Cardiac muscle cell (in vitro differentiated cells and primary cell): ENCODE measurements at places on chromosomes 1 and 21. TPM values are rescaled to one million over a fixed set of nuclear protein-coding genes. Genes with fewer than 3 reads are reported as not detected.

DNA sequence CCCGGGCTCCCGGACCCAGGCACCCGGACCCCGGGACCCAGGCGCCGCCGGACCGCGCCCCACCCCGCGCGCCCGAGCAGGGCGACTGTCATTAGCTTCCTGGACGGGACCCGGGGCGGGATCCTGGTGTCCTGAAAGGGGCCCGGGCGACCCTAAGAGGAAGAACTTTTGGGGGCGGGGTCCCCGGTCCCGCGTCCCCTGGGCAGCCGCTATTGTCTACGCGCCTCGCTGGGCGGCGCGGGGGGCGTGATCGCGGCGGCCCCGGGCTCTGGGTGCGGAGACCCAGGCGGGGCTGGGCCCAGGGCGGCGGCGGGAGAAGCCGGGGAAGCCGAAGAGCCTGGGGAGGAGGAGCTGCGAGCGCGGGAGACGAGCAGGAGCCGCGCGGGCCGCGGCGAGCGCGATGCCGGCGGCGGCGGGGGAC lies 465 bp downstream of the HUNK start:
- DNase-seq, result no peak

DNA sequence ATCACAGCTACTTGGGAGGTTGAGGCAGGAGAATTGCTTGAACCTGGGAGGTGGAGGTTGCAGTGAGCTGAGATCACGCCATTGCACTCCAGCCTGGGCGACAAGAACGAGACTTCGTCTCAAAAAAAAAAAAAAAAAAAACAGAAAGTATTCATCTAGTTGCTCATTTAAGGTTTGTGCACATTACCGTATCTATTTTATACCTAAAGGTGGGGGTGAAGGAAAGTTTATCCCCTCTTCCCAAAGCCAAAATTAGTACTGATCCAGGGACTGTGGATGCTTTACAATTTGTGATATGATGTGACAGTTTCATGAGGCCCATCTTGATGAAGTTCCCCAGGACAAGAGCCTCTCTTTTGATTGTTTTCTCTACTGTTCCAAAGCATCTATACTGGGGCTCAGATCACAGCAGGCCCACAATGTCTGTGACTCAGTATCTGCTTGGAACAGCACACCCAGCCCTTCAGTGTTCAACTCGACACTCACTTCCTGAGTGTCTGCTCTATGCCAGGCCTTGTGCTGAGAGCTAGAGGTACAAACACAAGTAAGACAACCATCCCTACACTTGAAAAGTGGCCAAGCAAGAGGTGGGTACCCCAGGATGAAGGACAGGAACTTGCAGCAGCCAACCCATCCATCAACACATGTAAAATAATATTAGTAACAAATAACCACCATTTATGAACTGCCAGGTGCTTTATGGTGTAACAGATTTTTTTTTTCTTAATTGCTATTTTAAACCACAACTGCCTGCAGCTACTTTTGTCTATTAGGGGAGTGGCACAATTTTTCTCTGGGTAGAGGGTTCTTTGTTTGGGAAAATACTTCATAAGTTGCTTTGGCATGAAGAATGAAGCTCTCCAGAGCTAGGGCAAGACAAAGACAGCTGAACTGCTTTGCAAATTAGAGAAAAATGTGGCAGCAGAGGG lies 29.0 kb upstream of the KHDRBS1 start:
- peak; percentile 40 for DNase-seq

GRCh38 chr1:40763742-40764532 lies 19.6 kb upstream of the KCNQ4 start:
- DNase-seq, result no peak

GRCh38 chr1:44511769-44512168 lies 106.7 kb downstream of the RNF220 start:
- DNase-seq, result no peak

DNA sequence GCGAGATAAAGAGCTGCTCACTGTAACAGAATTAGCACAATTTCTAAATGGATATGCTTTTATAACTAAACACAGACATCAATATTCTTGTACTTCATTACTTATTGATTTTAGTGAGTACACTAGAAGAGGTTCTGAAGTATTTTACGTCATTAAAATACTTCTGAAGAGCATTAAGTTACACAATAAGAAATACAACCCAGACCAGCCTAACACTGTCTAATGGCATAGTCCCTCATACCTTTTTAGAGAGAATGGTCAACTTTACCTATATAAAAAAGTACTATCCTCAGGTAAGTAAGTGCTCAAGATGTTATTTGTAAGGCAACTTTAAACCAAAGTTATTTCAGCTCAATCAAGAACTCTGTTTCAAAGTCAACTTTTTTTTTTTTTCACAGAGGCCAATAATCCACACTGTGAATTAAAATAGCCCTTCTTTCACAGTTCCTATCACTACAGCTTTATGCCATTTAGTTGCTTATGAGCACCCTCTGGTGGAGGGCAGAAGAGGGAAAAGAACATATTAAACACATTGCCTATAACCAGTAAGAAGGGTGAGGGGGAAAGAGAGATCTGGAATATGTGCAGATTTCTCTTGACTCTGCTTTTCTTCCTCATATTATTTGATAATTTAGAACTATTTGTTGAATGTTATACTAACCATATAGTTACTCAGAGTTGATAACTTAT lies 182.1 kb upstream of the DMRTA2 start:
- DNase-seq, result peak; percentile 64

- peak; percentile 48 for DNase-seq
Measured at GRCh38 chr1:212752252-212752933, 39.2 kb downstream of the NSL1 start.

- no peak for DNase-seq
Measured at GRCh38 chr1:156912861-156913808, 7.3 kb upstream of the LRRC71 start.

GRCh38 chr1:14784790-14785773 lies 186.6 kb downstream of the KAZN start:
- DNase-seq, result no peak

- no peak for DNase-seq
Measured at GRCh38 chr1:46171351-46171750, 3.5 kb upstream of the TSPAN1 start.

GRCh38 chr21:28253338-28253737 lies 739.3 kb downstream of the LTN1 start:
- DNase-seq, result peak; percentile 58

DNA sequence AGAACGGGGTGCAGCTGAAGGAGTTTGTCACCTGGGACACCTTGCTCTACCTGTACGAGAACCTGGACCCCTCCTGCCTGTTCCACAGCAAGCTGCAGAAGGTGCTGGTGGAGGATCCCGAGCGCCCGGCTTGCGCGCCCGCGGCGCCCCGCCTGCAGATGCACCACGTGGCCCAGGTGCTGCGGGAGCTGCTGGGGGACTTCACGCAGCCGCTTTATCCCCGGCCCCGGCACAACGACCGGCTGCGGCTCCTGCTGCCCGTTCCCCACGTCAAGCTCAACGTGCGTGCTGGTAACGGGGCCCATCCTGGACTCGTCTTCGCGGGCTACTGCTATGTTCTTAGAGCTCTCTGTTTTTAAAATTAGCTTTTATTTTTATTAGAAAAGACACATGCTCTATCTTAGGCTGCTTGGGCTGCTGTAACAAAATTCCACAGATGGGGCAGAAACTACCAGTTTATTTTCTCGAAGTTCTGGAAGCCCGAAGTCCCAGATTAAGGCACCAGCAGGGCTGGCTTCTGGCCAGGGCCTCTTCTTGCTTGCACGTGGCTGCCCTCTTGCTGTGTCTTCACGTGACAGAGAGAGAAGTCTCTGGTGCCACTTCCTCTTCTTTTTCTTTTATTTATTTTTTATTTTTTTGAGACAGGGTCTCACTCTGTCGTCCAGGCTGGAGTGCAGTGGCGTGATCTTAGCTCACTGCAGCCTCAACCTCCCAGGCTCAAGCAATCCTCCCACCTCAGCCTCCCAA lies 38.1 kb downstream of the TRPM2 start:
- DNase-seq, result no peak

- no peak for DNase-seq
Measured at GRCh38 chr1:76826072-76826845, 41.0 kb upstream of the ST6GALNAC5 start.

- no peak for DNase-seq
Measured at GRCh38 chr21:38014298-38014697, 98.0 kb upstream of the KCNJ6 start.

DNA sequence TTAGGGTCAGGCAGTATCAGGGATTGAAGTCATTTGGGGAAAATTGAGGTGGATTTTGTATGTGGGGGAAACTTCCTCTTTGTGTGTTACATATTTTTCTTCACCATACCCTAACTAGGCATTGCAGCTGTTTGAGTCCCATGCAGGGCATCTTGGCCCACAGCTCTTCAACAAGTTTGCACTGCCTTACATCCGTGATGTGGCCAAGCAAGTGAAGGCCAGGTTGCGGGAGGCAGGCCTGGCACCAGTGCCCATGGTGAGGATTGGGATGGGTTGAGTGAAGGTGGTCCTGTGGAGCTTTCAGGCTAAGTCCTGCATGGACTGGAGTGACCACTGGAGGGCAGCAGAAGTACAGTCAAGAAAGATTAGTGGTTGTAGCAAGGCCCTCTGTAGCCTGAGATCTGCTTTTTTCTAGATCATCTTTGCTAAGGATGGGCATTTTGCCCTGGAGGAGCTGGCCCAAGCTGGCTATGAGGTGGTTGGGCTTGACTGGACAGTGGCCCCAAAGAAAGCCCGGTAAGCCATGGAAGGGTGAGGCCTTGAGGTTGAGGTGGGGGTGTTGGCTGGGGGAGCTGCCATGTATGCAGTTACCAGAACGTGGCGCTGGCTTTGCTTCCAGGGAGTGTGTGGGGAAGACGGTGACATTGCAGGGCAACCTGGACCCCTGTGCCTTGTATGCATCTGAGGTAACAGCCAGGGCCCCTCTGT lies 2.4 kb downstream of the UROD start:
- DNase-seq, result peak; percentile 79

DNA sequence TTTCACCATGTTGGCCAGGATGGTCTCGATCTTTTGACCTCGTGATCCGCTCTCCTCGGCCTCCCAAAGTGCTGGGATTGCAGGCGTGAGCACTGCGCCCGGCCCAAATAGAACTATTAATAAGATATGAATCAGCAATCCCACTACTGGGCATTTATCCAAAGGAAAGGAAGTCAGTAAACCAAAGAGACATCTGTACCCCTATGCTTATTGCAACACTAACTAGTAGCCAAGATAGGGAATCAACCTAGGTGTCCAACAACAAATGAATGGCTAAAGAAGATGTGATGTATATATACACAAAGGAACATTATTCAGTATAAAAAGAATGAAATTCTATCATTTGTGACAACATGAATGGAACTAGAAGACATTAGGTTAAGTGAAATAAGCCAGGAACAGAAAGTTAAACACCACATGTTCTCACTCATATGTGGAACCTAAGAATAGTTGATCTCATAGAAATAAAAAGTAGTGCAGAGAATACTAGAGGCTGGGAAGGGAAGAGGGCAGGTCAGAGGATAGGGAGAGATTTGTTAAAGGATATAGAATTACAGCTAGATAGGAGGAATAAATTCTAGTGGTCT lies 48.8 kb downstream of the XPR1 start:
- DNase-seq, result peak; percentile 44

DNA sequence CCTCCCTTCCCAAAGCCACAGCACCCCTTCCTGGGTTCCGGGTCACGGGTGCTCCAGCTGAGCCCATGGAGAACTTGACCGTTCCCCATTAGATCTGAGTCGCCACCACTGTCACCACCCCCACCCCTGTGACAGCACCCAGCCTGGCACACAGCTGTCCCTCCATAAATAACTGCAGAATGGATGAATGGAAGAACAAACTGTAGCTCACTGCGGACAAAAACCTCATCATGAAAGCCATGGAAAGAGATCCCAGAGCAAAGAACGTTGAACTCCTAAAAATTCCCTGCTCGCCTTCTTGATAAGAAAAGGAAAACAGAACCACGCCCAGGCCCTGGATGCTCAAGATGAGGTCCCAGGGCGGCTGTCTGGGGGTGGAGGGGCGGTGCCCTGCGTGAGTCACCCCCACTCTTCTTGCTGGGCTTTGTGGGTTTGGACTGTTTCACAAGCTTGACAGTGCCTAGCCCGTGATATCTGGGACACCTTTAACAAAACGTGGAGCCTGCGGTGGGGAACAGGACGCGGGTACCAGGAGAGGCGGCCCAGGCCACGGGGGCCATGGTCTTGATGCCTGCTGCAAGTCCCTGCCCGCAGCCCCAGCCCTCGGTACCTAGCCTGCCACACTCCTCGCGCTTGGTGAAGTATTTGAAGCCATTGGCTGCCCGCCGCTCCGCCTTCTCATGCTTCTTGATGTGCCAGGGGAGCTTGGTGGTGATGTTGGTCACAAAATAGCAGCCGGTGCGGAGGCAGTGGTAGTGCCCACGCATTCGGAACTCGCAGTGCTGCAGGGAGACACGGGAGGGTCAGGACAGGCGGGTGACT lies 151.9 kb downstream of the CASZ1 start:
- DNase-seq, result peak; percentile 12

DNA sequence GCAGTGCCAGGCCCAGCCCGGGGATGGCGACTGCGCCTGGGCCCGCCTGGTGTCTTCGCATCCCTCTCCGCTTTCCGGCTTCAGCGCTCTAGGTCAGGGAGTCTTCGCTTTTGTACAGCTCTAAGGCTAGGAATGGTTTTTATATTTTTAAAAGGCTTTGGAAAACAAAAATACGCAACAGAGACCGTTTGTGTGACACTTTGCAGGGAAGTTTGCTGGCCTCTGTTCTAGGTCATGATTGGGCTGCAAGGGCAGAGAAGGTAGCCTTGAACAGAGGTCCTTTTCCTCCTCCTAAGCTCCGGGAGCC lies 719 bp downstream of the SOD1 start:
- no peak for DNase-seq

DNA sequence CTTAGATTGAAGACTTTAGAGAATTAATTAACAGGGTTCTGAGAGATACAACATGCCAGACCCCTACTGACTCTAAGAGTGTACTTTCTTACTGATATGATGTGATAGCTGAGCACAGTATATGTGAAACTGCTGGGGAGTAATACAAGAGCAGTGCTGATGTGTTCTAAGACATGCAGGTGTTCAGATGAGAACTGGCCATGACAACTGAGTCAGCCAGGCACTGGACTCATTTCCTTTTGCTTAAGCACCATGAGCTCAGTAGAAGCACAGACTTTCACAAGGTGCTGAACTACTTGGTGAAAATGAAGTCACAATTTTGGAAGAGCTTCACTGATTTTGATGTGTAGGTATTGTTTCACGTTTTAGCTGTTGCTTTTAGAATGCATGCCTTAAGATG lies 15.9 kb upstream of the POGZ start:
- DNase-seq, result no peak

Gene CNIH3
- 3.2 and 3.7 TPM in 2 replicates for total RNA-seq

Gene MFSD2A
- 0.88 TPM in 1 of 2 replicates, not detected in the other for total RNA-seq

Gene HSD3B2
- 0.07 and 0.42 TPM in 2 replicates for total RNA-seq

Gene HMGCL
- total RNA-seq, result 45.3 and 47.6 TPM in 2 replicates

Gene CRP
- not detected in 2 replicates for total RNA-seq

Gene CENPF
- 7.0 and 79.7 TPM in 2 replicates for total RNA-seq

Gene TMEM9
- total RNA-seq, result 190 and 215 TPM in 2 replicates

Gene CD5L
- total RNA-seq, result not detected in 2 replicates

Gene FTCD
- 9.5 and 18.9 TPM in 2 replicates for total RNA-seq
